ENCODE measurements at places on chromosomes 2 and 18.

GRCh38 chr2:219274361-219274921, 4.7 kb upstream of the DNAJB2 start:
- H3K4me3 ChIP-seq, result no peak overlapping the region
- peaks cover 16% of the 10 kb centered on the region for H3K4me1 ChIP-seq
- H3K27ac ChIP-seq, result no peak overlapping the region
- DNase-seq, result no peak
- no peaks in the 10 kb centered on the region for H3K36me3 ChIP-seq
- H3K27me3 ChIP-seq, result peaks cover 12% of the 10 kb centered on the region

DNA sequence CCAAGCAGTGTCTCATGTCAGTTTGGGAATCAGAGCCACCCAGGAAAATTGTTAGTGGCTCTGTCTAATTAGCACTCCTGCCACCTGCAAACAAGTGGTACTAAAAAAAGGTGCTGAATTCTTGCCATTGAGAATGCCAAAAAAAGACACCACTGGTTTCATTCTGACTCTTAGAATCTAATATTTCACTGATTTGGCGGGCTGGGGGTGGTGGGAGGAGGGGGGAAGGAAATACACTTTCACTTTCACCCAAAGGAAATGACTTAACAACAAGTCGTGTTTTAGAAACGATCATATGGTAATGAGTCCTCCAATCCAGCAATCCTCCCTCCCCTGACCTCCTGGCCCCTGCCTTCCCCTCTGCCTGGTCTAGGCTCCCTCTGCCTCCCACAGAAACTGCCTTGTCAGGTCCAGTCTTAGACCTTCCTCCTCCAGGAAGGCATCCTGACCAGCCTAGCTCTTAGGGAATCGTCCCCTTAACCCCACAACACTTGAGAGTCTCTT, 4.4 kb upstream of the KLHL29 start:
- H3K27me3 ChIP-seq, result peaks cover 62% of the 10 kb centered on the region
- H3K36me3 ChIP-seq, result peaks cover 1% of the 10 kb centered on the region
- DNase-seq, result peak; percentile 74
- H3K4me1 ChIP-seq, result peaks cover 22% of the 10 kb centered on the region
- peak overlapping the region; percentile 57 for H3K4me3 ChIP-seq

DNA sequence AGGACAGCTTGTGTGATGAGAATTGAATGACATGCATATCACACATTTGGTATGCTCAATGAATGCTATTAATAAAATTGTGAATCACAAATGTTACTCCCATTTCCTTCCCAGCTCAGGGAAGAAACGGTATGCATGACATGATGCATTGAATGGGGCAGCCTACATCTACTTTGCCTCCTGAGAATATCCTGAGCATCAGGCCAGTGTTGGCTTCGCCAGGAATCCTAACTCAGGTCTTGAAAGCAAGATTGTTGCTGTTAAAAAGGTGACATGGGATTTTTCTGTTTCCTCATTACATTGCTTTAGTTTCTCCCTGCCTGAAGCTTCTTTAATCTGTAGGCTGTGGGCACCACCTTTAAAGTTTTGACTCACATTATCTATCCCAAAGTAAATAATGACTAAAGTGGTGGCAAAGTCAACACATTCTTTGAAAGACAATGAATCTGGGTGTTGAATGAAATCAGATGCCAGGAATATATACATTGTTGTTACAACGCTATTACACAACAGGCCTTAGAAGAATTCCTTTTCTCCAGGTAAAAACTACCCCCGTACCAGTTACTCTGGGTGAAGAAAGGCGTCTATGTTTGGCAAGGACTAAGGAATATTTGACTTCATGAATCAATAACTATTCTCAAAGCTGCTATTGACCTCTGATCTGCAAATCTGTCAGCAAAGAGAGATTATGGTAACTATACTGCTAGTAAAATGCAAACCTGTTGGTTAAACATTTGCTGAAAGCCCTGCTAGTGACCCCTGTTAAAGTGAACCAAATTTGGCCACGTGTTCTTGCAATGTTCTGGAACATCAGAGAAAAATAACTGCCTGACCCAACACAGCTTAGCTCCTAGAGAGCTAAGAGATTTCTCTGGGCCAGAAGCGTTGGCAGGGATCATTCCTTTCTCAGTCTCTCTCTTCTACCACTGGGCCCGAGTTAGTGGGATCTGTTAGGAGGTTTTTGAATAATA, 30.5 kb upstream of the NEDD4L start:
- H3K27me3 ChIP-seq, result peaks cover 13% of the 10 kb centered on the region
- H3K27ac ChIP-seq, result no peak overlapping the region
- DNase-seq, result no peak
- no peaks in the 10 kb centered on the region for H3K4me1 ChIP-seq
- H3K36me3 ChIP-seq, result no peaks in the 10 kb centered on the region

- no peak for DNase-seq
- no peaks in the 10 kb centered on the region for H3K4me1 ChIP-seq
- H3K4me3 ChIP-seq, result no peak overlapping the region
Measured at GRCh38 chr18:78612801-78613200, 366.8 kb upstream of the SALL3 start.

DNA sequence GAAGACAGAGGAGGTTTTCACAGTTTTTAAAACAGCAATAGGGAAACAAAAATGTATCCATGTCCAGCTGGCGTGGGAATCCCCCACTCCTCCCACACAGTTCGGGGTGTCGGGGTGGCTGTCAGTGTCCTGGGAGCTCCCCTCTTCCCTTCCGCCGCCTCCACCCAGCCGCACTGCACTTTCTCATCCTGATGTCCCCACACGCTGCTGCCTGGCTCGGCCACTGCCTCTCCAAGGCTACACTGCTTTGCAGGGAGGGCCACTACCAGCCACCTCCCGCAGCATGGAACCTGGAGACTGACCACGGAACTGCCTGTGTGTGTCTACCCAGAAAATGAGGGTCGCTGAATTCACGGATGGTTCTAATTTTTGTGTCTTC, 138.7 kb upstream of the CTDP1 start:
- no peaks in the 10 kb centered on the region for H3K27me3 ChIP-seq
- DNase-seq, result no peak
- no peaks in the 10 kb centered on the region for H3K36me3 ChIP-seq
- no peak overlapping the region for H3K4me3 ChIP-seq
